Activated CD4-positive, alpha-beta T cell treated with anti-CD3 and anti-CD28 coated beads, Interleukin-2, amount 50 U/mL, for 24 hours (primary cell): ENCODE measurements at places on chromosomes 2 and 18.

DNA sequence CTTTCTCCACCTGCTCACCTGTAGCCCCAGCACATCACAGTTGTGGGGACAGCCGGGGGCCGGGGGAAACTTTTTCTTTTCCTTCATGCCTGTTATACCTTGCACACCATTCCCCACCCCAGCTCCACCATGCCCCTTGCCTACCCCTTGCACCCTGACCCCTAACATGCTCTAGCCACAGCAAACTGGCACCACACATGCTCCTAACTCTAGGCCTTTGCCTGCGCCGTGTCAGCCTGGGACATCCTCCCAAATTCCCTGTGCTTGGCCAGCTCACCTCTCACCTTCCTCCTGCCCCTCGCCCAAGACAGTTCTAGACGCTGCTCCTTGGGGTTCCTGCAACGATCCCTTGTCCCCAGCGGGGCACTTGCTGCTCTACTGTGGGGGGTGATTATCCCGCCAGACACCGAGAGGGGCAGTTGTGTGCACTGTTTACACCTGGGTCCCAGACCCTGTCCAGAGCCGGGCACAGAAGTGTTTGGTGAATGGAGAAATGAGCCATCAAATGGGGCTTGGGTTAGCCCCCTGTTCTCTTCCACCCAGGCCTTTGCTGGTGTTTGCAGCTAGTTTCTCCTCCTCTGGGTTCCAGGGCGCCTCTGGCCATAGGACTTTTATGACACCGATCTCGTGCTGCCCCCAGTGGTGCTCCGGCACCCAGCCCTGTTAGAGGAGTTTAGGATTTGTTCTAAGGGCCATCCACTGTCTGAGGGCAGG, 129.8 kb downstream of the CTIF start:
- no peak for DNase-seq

DNA sequence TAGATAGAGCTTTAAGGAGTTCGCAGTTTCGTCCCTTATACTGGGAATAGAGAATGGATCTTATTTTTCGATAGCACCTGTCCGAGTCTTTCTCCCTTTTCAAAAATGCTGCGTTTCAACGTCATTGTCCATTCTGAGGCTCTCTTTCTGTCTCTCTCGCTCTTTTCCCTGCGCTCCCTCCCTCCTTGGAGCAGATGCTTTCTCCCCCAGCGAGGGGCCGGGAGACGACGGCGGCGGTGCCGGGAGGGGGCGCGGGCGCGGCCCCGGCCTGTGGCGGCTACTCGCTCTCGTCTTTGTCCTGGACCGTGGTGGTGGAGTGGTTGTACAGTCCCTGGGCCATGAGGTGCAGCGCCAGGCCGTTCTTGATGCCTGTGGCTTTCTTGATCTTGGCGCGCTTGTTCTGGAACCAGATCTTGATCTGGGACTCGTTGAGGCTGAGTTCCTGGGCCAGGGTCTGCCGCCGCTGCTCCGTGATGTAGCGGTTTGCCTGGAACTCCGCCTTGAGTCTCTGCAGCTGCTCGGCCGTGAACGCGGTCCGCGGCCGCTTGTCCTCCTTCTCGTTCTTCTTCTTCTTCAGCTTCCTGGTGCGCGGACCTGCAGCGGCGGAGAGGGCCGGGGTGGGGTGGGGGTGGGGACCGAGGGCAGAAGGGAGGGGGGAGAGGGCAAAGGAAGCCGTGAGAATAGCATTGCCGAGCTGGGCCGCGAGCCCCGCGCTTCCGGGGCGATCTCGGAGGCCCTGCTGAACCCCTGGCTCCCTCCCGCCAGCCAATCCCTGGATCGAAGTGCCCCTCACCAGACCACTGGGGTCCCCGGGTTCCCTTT, 4.6 kb downstream of the EN1 start:
- no peak for DNase-seq

DNA sequence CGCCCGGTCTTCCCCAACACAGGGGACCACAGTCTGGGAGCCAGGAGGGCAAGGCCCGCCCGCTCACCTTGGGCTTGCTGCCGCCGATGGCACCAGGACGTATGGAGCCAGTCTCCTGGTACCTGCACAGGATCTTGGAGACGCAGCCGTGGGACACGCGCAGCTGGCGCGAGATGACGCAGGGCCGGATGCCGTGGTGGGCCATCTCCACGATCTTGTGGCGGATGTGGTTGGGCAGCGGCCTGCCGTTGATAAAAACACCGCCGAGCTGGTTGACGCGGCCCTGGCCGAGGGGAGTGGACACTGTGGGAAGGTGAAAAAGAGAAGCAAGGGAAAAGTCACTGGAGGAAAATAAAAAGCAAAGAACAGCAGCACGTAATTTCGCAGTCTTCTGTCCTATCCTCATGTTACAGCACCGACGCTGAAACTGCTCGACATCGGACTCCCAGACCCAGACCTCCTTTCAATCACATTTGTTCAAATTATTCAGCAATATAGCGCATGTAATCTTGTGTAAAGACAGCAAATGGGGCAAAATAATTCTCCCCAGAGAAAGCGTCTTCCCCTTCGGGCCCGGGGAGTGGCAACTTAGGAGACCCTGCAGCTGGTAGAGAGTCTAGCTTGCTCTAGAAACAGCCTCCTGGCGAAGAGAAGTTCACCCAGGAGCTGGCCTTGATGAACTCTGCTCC, 1.7 kb downstream of the PAX3 start:
- DNase-seq, result no peak

DNA sequence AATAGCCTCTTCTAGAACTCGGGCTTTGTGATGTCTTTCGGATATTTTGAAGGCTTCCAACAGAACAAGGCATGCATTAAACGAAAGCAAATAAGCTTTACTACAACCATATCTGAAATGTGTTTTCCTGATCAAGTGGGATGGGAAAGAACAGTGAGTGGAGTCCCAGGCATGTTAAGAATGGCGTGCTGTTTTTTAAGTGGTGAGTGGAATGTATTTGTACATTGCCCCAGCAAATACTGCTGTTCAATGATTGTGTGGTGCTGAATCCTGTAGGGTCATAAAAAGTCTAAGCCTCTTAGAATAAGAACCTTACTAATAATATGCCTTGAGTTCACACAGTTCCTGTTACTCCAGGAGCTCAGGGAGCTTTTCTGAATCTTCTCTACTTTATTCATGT, 52.5 kb downstream of the POMC start:
- DNase-seq, result no peak

GRCh38 chr2:218746470-218746795, 35.5 kb upstream of the CYP27A1 start:
- DNase-seq, result no peak
